ENCODE measurements at places on chromosomes 5 and 9. TPM values are rescaled to one million over a fixed set of nuclear protein-coding genes. Genes with fewer than 3 reads are reported as not detected.

Gene SKIC3
- total RNA-seq: 181 TPM

Gene GADD45G
- total RNA-seq: 6.8 TPM

Gene EIF4E1B
- total RNA-seq: not detected

Gene NRARP
- 323 TPM for total RNA-seq

GRCh38 chr9:90261698-90262097 lies 380.9 kb downstream of the DIRAS2 start:
- no peaks in the 10 kb centered on the region for H3K36me3 ChIP-seq
- H3K27me3 ChIP-seq: no peaks in the 10 kb centered on the region
- no peak for DNase-seq
- no peak overlapping the region for H3K27ac ChIP-seq
- H3K4me3 ChIP-seq: no peak overlapping the region
- H3K4me1 ChIP-seq: no peaks in the 10 kb centered on the region

DNA sequence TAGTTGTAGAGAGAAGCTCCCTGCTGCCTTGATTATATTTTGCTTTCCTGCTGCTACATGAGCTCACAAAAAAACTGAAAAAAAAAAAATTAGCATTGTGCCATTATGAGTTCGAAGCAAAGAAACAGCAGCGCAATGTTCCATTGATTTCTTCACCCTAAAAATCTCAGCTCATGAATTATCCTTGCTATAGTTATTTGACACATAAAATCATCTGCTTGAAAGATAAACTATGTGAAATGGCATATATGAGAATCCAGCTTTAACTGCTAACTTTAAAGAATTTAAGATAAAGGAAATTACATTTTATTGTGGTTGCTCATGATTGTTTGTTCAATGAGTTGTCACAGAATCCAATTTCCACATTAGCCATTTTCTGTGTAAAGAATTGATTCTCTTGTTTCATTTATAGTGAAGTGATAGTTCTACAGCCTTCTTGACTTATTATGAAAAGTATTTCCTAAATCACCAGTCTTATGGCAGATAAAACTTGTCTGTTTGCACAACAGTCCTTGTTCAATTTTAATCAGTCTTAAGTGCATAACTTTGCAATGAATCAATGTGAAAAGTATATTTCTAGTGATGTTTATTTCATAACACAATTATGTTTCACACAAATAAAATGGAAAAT lies 1275.0 kb upstream of the CDH9 start:
- H3K27me3 ChIP-seq: no peaks in the 10 kb centered on the region
- DNase-seq: no peak
- no peaks in the 10 kb centered on the region for H3K4me1 ChIP-seq
- H3K36me3 ChIP-seq: no peaks in the 10 kb centered on the region

DNA sequence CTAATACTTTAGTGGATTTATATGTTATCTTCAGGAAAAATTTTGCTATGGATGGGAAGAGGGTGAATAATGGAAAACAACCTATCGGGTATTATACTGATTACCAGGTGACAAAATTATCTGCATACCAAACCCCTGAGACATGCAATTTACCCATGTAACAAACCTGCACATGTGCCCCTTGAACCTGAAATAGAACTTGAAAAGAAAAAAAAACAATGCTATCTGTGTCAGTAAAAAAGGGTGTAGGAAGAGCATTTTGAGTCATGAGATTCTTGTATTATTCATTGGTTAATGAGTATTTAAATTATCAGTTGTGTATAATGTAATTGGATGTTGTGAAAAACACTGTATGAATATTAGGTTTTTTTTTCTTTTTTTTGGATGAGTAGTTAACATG lies 75.4 kb downstream of the PRR16 start:
- no peaks in the 10 kb centered on the region for H3K4me1 ChIP-seq
- no peak overlapping the region for H3K27ac ChIP-seq
- H3K4me3 ChIP-seq: no peak overlapping the region
- no peak for DNase-seq
- H3K36me3 ChIP-seq: no peaks in the 10 kb centered on the region

- H3K4me1 ChIP-seq: no peaks in the 10 kb centered on the region
- no peak for DNase-seq
- H3K27ac ChIP-seq: no peak overlapping the region
- H3K36me3 ChIP-seq: no peaks in the 10 kb centered on the region
Measured at GRCh38 chr5:96008987-96009647, 47.5 kb upstream of the ELL2 start.
